Cortex of kidney (tissue), 1 donor: ENCODE measurements at places on chromosomes 1 and 21.

DNA sequence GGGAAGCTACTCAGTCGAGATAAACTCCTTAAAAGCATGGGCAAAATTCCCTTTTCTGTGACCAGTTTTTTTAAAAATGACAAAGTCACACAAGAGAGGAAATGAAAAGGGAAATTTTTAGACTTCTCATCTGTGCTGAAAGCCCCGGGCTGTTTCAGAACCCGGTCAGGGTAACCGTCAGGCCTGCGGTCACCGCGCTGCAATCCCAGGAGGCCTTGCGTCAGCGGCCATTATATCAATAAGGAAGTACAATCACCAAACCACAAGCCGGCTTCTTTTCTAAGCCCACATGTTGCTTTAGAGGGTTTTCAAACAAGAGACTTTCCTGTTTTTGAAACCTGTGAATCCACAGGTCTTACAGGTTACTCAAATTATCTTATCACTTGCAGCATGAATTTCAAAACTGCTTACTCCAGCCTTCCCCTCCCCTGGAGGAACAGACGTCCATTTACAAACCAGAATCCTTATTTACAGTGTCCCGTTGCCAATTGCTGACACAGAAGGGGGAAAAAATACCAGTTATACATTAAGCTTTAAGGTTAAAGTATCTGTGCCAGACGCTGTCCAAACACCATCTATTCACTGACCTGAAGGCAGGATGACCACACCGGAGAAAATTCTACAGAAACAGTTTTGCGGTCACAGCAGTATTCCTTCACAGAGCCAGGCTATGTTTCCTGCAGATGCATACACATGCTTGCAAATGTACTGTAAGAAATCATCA lies 165.3 kb downstream of the TOMM20 start:
- DNase-seq = no peak

- no peak for DNase-seq
Measured at GRCh38 chr1:90134175-90134955, 139.5 kb downstream of the ZNF326 start.

DNA sequence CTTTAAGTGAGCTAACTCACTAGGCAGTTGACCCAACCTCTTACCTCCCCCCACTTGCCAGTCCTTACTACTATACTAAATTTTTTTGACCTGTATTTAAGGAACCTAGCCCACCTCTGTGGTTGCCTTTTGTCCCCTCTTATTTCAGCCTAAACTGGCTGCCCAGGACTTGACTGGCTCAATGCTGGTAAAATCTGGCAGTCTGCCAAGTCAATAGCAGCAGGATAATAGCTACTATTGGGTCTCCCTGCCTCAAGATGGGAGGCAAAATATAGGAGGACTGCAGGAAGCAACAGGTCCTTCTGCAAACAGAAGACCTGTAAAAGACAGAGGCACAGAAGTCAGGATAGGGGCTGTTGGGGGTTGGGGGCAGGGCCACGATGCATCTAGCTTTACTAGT lies 144.2 kb upstream of the POGK start:
- DNase-seq = no peak

- DNase-seq = no peak
Measured at GRCh38 chr1:62377043-62377562, 57.9 kb upstream of the KANK4 start.

GRCh38 chr1:187234706-187235105 lies 406.0 kb downstream of the PLA2G4A start:
- no peak for DNase-seq

- no peak for DNase-seq
Measured at GRCh38 chr1:21955501-21956281, 18.6 kb upstream of the HSPG2 start.

- no peak for DNase-seq
Measured at GRCh38 chr1:100147875-100148274, 14.9 kb downstream of the TRMT13 start.

- DNase-seq = no peak
Measured at GRCh38 chr1:46458190-46458589, 31.4 kb upstream of the DMBX1 start.

DNA sequence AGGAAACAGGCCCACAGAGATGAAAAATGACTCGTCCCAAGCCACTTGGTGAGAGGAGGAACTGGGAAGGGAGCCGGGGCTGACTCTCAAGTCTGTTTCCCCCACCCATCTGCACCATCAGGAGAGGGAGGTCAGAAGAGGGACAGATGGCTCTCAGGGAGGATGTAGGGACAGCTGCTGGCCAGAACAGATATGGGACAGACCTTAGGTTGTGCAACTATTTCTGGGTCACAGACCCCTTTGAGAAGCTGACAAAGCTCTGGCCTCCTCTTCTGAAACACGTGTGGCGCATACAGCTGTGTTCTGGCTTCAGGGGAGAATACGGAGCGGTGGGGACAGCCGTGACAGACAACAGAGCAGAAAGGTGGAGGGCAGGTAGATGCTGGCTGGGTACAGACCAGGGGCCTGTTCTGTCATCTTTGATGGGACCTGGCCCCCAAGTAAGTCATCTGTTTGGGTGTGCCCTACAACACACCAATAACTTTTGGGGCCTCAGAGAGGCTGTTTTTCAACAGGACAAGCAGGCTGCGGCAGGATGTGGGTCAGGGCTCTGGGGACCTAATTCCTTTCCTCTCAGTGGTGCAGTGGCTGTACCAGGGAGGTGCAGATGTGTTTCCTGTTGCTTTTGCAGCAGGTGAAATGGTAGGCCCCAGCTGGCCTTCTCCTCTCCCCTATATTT lies 7.3 kb downstream of the SH3BGRL3 start:
- DNase-seq = no peak

DNA sequence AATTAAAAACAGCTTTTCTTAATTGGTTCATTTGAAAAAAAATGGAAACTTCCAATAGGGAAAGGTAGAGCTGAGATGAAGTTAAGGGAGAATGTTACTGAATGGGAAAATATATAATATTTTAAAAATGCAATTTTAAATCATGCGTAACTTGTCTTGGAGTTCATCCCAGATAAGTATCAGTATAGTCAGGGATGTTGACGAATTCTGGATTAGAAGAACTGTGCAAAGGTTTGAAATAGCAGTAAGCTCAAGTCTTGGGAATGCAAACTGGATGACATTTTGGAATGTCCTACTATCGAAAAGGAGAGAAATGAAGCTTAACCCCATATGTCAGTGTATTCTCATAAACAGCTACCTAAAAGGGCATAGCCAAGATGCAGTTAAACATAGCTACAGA lies 4.0 kb upstream of the ST6GALNAC3 start:
- DNase-seq = no peak

- no peak for DNase-seq
Measured at GRCh38 chr21:41511858-41512257, 3.9 kb upstream of the TMPRSS2 start.

- no peak for DNase-seq
Measured at GRCh38 chr21:46459356-46460112, 843 bp downstream of the DIP2A start.

DNA sequence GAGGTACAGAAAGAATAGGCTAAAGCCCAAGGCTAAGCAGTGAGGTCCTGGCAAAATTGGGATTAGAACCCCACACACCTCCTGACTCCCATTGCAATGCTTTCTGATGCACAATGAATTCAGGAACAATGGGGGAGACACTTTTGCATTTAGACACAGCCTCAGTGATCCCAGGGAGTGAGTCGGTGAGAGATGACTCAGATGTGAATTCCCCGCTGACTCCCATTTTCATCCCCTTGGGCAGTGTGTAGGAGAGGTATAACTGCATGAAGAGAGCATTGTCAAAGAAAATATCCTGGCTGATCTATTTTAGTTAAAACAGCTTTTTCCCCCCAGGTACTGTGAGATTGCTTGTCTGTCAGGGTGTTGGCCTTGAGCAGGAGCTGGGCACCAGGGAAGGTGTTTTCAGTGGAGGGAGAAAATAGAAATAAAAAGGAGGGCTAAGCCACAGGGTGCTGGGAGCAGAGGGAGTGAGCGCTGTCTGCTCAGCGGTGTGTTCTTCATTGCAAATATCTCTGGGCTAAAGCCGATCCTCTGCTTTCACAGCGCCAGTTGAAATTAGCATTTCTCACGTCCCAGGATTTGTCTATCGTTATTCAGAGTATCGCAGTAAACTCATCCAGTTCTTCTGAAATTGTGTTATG lies 247.7 kb upstream of the PTBP2 start:
- DNase-seq = no peak

GRCh38 chr1:80392529-80392928 lies 1386.0 kb upstream of the ADGRL4 start:
- no peak for DNase-seq

GRCh38 chr1:31434101-31434871 lies 21.3 kb downstream of the SERINC2 start:
- no peak for DNase-seq

- no peak for DNase-seq
Measured at GRCh38 chr1:146035048-146035423, 13.5 kb upstream of the HJV start.

- no peak for DNase-seq
Measured at GRCh38 chr1:68149110-68149798, 83.1 kb downstream of the WLS start.

DNA sequence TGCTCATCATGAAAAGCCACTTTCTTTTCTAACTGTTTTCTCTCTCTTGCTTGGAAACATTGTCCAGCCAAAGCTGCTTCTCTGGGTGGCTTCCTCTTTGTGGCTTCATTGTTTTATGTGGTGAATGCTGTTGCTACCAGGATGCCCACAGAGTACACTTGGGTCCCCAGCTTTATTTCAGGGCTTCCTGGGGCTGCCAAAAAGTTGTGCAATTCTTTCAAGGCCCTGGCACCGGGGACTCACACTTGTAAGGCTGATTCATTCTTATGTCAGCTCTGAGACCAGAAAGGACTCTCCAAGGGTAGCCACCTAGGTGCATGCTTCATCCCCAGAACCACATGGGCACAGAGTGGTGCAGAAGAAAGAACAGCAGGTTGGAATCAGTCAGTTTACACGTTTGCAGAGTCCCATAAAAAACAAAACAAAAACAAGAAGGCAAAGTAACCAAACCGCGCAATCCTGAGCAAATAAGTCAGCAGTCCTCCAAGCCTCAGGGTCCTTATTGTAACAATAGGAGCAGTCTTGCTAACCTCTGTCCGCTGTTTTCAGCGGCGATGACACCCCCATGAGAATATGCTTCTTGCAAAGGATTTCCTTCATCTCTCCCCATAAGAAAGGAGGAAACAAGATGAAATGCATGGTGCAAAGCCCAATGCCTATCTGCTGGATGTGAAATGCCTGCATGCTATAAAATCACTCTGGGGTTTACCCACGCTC lies 89.9 kb upstream of the SSX2IP start:
- DNase-seq = no peak

DNA sequence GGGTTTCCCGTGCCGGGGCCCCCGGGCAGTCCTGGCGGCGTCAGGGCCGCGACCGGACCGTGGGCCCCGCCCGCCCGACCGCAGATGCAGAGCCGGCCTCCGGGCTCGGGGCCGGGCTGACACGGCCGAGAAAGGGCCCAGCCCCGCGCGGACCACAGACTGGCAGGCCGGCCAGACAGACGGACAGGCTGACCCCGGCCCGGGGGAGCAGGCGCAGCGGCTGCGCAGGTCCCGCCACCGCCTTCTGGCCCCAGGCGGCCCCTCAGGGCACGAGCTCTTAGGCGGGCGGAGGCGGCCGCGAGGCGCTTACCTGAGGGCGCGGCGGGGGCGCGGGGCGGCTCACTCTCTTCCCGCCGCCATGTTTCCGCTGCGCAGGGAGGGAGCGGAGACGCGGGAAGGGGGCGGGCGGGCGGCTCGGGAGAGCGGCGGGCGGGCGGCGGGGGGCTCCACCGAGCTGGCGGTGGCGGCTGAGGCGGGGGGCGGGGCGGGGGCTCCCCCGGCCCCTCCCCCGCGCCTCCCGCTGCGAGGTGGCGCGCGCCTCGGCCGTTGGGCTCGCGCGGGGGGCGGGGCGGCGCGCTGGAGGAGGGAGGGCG lies at the start of gene SCMH1:
Gene SCMH1 (minus strand): TSS at position 558 of the 593 bp plus-strand sequence. CDS start 56,173 bp downstream, outside the sequence.
- DNase-seq = no peak

DNA sequence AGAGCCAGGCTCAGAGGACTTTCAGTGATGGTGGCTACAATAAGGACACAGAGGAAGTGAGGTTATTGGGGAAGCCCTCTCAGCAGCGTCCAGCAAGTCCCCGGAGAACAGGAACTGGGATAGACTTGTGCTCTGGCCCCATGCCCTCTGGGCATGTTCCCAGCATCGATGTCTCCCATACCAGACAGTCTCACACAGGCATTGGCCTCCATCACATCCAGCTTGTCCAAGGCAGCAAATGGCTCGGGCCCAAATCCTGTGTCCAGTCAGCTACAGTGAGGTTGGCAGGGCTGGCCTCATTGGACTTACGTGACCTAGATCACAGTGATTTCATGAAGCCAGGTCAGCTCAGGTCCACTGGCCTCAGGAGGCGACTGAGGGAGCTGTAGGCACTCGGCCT lies 19.6 kb upstream of the TMEM54 start:
- no peak for DNase-seq

DNA sequence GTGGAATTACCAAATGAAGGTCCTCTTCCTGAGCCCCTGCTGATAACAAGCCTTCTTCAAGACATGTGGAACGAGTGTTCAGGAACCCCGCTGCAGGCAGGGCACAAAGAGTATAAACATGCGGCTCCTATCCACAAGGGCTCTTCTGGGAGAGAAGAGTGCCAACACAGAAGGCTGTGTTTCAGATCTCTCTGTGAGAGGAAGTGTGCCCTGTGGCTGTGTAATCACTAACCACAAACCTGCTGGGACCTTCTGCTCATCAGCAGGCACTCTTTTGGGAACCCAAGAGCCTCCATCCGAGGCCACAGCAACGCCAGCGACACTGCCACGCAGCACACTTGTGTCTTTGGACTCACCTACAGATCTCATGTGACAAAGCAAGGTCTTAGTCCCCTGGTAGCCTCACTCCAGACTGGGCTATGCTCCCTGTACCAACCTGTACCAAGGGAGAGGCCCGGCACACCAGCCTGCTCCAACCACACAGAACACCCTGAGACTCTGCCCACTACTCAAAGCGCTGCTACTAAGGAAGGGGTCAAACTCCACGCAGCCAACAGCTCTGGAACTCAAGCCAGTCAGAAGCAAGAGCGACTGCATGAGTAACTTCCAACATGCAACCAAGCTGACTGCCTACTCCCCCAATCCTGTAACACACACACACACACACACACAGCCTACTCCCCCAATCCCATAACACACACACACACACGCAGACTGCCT lies 7.8 kb downstream of the PTTG1IP start:
- no peak for DNase-seq

GRCh38 chr1:154970631-154971340 lies at the start of gene SHC1:
SHC1 (minus strand) TSS chr1:154970747; CDS start chr1:154970526, 221 bp downstream.
- no peak for DNase-seq

GRCh38 chr1:65423884-65424572 lies 3.6 kb downstream of the LEPR start:
- DNase-seq = no peak
